ENCODE measurements at places on chromosomes 7 and 10. TPM values are rescaled to one million over a fixed set of nuclear protein-coding genes. Genes with fewer than 3 reads are reported as not detected.

DNA sequence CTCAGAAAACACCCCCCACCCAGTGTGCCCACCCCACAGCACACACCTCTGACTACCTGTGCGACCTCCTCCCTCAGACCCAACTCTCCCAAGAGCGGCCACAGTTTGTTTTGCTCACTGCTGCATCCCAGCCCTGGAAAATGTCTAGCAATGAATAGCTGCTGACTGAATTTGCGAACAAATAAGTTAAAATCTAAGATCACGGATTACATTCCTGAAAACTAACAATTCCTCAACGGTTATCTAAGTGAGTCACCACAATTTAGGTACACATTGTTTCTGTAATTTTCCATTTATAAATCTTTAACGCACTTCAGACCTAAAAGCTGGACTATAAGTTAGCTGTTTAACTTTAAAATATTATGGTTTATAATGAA is 235.2 kb downstream of the ZMYND11 start:
- peak; percentile 12 for DNase-seq

DNA sequence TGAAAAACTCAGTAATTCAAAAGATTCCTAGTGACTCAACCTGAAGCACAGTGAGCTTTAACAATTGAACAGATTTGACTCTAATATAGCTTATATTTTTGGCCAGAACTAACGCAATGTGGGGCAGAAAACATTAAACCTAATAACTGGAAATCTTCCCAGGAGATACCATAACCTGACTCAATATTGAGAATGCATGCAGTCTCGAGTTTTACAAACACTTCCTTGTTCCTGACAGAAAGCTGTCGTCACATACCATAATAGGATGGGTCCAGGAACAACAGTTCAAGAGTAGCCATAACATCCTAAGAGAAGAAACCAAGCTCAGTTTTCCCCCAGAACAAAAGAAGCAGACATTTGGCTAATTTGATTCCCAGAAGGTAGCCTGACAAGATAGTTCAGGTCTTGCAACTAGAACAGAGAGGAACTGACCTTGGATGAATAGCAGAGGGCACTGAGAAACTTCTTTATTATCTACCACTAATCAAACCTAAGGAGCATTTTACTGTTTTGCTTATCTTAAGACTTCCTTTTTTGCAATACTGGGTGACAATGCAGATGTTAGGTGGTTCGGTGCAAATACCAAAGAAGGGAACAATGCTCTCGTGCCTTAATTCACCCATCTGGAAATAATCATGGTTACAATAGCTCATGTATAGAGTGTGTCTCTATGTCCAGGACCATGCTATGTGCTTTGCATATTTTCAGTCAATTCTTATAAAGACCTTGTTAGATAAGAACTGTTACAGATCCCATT is 38.6 kb upstream of the ACSL5 start:
- DNase-seq, result peak; percentile 50

DNA sequence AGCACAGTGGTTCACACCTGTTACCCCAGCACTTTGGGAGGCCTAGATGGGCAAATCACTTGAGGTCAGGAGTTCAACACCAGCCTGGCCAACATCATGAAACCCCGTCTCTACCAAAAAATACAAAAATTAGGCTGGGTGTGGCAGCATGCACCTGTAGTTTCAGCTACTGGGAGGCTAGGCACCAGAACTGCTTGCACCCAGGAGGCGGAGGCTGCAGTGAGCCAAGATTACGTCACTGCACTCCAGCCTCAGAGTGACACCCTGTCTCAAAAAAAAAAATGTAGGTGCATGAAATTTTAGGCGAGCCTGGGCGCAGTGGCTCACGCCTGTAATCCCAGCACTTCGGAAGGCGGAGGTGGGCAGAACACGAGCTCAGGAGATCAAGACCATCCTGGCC is 9.6 kb downstream of the BCL7B start:
- DNase-seq, result no peak

EPHA1 gene
- polyA plus RNA-seq, result 0.80 TPM

GRCh38 chr10:46267132-46267985 is 19.4 kb upstream of the ANTXRL start:
- no peak for DNase-seq

DNA sequence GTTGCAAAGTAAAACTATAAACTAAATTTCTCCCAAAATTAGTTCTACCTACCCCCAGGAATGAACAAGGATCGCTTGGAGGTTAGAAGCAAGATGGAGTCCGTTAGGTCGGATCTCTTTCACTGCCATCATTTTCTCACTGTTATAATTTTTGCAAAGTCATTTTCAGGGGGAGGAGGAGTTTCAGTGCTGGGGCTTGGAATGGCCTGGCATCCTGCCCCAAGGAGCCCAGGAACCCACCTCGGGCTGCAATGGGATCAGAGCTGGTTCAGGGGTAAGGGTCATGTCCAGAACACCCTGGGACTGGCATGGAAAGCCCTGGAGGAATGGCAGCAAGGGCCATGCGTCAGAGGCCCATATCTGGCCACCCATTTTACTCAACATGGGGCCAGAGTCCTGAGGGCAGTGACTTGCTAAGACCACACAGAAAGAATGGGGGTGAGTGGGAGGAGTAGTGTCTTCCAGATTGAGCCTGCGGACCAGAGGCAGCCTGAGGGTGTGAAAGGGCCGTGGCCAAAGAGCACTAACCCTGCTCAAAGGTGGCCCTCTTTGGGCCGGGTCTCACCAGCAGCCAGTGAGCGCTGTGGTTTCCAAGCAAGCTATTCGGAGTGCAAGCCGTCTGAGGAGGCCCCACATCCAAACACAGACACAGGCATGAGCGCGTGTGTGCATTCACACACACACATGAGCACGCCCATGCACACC is 31.8 kb downstream of the GPRIN2 start:
- peak; percentile 79 for DNase-seq

CD36 gene
- 0.48 TPM for polyA plus RNA-seq

LRIT1 gene
- not detected for polyA plus RNA-seq

- no peak for DNase-seq
These were observed 157.9 kb downstream of the DIP2C start for GRCh38 chr10:531541-531940.

ZPBP gene
- polyA plus RNA-seq, result not detected

DNA sequence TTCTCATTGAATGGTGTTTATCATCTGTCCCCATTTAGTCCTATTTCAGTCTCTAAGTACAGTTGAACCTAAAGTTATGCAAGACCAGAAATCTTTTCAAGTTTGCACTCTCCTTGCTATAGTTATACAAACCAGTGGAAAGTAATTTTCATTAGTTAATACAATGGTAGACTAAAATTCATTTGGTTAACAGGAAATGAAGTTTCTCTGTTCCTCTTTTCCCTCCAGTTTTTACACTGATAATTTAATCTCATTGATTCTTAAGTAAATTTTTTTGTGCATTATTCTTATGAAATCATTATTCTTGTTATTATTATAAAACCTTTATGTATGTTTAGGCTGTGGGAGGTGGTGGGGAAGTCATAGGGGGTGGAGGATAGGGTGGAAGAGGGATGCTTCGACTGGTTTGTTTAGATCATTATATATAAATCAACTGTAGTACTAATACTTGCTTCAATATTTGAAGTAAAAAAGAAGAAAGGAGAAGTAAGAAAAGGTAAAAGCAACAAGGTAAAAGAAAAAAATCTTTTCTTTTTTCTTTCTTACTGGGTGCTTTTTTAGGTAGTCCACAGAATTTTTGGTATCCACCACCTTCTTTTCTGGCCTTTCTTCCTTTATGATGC is 104.1 kb downstream of the GPR85 start:
- DNase-seq, result no peak

GRCh38 chr10:91576096-91576545 is 56.8 kb downstream of the PPP1R3C start:
- peak; percentile 55 for DNase-seq

GRCh38 chr10:80155696-80156215 is 23.2 kb downstream of the PLAC9 start:
- DNase-seq, result no peak

DNA sequence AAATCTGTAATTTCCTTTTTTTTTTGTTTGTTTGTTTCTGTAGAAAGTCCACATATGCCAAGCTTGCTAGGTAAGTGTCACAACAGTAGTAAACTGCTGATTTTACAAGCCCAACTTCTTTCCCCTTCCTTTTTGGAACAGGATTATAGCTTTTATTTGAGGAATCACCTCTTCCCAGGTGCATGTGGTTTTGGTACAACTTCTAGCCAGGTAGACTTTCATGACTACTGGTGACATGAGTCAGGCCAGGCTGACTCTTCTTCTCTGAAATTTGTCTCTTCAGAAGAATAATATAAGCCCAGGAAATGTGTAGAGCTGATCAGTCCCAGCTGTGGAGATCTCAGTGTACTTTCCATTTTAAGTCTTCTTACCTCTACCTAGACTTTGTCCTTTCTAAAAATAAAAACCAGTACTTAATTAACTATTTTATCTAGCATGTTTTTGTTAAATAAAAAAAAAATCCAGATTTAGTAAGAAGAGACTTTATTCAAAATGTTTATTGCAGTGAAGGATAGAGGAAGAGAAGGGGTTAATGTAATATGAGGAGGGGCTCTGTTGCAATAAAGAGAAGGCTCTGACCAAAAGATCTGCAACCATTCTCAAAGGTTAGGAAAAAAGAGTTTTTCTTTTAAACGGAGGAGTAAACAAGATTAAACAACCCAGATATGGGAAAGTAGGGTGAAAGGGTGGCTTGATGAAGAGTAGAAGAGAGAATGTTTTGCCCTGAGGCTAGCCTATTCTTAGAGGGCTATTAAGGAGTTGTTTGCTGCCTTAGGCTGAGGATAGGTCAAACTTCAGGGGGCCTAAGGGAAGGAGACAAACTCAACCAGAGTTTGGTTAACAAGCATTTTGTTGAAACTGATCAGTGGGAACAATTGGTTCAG is 664.2 kb downstream of the SORCS1 start:
- no peak for DNase-seq

- peak; percentile 90 for DNase-seq
These were observed at the start of gene MDFIC for GRCh38 chr7:114922026-114922651. TSS of gene MDFIC (plus strand) at chr7:114922094. CDS start at chr7:114923034, 940 bp downstream.

GRCh38 chr7:77796960-77797359 is 1.3 kb downstream of the TMEM60 start:
- DNase-seq, result no peak

GRCh38 chr7:12731775-12732174 is 44.3 kb downstream of the ARL4A start:
- DNase-seq, result no peak

UPK3BL2 gene
- 0.83 TPM for polyA plus RNA-seq

GRCh38 chr10:125592897-125593296 is 90.1 kb downstream of the TEX36 start:
- no peak for DNase-seq

CTBP2 gene
- polyA plus RNA-seq, result 54.5 TPM

FXYD4 gene
- polyA plus RNA-seq, result not detected

- no peak for DNase-seq
These were observed 110.9 kb downstream of the SGMS1 start for GRCh38 chr10:50512743-50513416.

DNA sequence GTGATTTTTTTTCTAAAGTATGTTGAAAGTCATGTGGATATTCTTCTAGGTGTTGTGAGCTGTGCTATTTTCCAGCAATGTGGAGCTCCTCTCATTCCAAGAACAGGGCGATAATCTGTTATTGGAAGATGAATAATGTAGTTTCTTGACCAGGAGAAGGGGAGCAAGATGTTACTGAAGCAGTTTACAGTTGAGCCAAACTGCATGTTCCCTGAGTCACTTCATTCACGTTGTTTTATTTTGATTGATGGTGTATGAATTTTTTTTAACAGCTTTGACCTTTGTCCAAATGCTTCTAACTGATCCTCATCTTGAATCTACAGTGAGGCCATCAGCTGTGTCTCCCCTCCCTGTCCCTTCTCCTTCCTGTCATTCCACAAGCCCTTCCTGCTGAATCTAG is 277.1 kb upstream of the KLF6 start:
- peak; percentile 39 for DNase-seq

LMOD2 gene
- not detected for polyA plus RNA-seq

GRCh38 chr7:35729061-35729783 is 34.3 kb upstream of the HERPUD2 start:
- no peak for DNase-seq

DNA sequence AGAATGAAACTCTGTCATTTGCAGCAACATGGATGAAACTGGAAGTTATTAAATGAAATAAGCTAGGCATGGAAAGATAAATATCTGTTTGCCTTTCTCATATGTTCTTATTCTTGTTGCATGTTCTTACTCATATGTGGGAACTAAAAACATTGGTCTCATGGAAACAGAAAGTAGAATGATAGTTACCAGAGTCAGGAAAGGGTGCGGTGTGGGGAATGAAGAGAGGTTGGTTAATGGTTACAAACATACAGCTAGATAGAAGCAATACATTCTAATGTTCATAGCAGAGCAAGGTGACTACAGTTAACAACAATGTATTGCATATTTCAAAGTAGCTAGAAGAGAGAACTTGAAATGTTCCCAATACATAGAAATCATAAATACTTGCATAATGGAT is 105.1 kb downstream of the FAM107B start:
- no peak for DNase-seq

GALNT17 gene
- polyA plus RNA-seq, result not detected

Data from GM23248 (cell line).